ENCODE measurements at places on chromosomes 6 and 20.
A peak's percentile ranks its signal among the peaks of the same experiment; 100 is the strongest.

DNA sequence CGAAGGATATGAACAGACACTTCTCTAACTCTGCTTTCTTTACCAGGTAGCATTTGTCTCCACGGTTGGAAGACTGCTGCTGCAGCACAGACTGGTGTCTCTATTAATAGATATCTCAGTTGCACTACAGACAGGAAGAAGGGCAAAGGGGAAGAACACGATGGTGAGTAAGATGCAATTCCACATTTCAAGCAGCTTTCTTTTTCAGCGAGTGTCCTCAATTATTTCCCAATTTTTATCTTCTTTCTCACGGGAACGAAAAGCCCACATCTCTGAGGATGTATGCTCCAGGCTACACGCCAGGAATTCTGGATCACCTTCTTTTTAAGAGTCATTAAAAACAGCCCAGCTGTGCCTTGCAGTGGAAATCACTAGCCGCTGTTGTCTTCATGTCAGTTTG, 311.6 kb upstream of the ECI2 start:
- DNase-seq: no peak

DNA sequence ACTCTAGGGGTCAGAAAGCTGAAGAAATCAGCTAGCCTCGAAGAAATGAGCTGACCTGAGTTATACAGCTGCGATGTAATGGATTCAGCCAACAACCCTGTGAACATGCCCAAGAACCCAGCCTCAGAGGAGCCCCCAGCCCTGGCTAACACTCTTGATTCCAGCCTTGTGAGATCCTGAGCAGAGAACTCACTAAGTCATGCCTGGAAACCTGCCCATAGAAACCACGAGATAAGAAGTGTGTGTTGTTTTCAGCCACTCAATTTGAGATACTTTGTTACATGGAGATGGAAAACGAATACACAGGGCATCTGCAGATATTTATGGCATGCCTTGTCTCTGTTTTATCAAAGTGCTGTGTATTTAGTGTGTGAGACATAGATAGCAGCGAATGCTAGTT, 265.2 kb downstream of the QKI start:
- DNase-seq: no peak

DNA sequence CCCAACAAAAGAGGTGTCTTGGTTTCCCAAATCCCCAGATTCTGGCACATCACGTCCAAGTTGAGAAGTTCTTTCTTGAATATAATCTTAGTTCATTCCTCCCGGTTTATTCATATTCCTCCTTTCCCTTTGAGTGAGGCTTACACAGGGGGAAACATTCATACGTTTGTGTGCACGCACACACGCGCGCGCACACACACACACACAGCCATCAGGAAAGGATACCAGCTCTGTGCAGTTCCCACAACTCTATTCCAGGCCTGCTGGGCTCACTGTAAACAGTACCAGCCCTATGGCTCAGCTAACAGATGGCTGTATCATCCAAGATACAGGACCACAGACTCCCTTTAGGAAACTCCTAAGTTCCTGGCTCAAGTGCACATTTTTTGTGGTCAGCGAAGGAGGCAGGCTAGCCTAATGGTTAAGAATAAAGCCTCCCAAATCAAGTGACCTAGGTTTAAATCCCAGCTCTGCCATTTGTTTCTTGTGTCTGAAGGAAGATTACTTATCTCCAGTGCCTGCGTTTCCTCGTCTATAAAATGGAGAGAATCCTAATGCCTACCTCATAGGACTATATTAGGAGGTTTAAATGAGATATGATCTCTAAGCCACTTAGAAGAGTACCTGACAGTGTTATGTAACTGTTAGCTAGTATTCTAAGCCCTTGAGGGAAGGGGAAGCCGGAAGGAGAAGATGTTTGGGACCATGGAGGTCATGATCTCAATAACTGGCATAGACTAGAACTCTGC, 3.7 kb upstream of the TAF8 start:
- DNase-seq: peak; percentile 6

DNA sequence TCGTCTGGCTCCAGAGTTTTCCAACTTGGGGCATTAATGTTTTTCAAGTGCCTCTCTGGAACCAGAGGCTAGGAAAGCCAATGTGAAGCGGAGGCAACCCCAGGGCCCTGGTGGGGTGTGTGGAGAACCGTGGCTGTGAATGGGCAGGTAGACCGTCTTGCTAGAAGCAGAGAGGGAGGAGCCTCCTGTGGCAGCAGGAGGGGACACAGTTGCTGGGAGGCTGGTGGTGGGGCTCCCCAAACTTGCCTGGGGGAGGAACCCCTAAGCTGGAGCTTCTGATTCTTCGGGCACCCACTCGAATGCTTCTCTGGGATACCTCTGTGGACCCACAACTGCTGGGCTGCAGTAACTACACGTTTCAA, 65.3 kb upstream of the APCDD1L start:
- DNase-seq: no peak

All from CD4-positive, alpha-beta T cell treated with Interleukin-10 for 1 hour (primary cell).